Activated T-cell treated with anti-CD3 and anti-CD28 coated beads for 4 hours (primary cell): ENCODE measurements at places on chromosomes 16 and 17.

DNA sequence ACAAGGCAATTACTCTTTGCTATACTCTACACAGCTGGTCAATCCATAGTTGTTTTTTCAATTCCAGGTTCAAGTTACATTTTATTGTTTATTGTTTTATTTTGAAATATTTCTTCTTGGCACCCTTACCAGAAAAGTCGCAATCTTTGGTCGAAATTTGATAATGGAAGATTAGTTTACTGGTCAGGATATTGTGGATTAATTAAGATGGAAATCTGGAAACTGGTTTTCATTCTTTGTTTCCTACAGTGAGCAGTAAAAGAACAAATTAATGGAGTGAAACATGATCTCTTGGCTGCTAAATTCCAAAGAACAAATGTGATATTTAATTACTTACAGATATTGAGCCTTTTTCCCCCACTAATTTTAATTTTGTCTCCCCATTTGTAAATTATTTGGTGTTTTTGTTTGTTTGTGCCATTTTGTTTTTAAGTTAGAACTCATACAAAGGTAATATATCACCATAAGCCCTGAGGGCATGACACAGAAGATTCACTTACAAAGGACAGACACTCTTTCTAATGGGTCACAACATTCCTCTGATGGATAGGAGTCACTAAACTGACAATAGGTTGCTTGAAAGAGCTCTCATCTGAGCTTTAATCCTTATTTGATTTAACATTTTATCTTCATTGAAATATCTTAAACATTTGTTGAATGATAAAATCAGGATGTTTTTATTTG, 700.2 kb downstream of the KCNJ2 start:
- no peak for DNase-seq

DNA sequence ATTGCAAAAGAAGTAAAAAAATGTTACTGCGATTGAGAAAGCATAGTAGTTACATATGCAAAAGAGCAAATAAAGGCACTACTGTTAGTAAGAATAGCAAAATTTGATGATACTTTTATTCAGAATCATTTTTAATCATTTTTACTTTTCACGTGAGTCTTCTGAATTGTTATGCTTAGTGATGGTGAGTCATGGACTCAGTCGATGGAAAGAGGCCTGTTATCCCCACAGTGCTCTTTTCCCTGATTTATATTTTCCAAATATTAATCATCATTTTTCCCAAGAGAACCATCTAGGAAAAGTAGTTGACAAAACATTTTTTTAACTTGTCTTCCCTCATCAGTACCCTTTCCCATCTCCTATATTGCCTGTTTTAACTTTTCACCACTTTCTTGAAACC, 181.1 kb downstream of the CHD9 start:
- DNase-seq: no peak

DNA sequence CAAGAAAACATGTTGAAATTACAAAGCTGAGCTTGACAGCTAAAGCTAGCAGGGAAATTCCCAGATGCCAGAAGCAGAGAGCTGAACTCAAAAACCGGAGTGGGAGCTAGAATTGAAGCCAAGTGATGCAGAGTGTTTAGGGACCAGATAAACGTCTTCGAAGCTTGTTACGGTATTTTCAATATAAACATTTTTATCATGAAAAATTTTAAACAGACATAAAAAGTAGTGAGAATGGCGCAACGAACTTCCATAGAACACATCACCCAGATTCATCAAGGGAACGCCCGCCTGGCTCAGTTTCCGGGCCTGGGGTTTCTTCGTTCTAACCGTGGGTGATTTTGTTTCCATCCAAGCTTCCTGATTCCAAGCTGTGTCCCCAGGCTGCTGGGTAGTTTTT, 18.1 kb downstream of the SPNS2 start:
- no peak for DNase-seq

DNA sequence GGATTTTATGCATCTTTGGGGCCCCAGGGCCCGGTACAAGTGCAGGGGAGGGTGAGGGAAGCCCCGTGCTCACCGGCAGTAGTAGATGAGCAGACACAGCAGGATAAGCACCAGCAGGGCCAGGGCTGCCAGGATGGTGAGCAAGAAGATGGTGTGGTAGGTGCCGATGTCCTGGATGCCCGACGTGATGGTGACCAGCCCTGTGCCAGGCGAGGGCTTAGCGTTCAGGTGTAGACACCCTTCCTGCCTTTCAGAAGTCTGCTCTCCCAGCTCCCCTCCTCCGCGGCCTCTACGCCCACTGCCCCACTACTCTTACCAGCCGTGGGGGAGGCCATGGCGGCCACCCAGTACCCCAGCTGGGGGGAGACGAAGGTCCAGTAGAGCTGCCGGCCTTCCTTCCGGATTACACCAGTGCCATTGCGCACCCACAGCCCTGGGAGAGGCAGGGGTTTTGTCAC, 8.0 kb downstream of the FAM171A2 start:
- DNase-seq: no peak

- no peak for DNase-seq
Observed at GRCh38 chr16:8436931-8437330, 153.4 kb downstream of the TMEM114 start.

- DNase-seq: no peak
Observed at GRCh38 chr17:70752966-70753467, 583.7 kb downstream of the KCNJ2 start.

DNA sequence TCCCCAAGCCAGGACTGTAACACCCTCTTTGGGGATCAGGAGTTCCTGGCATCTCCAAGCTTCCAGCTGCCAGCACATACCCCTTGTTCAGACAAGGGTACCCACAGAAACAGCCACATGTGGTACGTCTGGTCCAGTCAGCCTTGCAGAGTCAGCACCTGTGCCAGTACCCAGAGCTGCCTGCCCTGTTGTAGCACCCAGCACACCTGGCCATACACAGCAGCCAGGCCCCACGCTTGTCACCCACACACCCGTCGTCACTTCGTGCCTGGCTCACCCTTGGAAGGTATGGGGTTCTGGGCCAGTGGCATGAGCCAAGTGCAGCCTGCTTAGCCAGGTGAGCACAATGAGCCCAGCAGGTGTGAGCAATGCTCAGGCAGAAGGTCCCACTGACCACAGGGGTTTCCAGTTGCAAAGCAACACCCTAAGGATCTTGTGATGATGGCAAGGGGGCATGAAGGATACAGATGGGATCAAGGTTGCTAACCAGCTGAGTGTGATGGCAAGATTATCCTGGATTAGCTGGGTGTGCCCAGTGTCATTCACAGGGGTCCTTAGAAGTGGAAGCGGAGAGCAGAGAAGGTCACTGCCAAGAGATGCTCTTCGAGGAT, 202.3 kb downstream of the CPPED1 start:
- DNase-seq: no peak

- no peak for DNase-seq
Observed at GRCh38 chr17:31811101-31811500, 47.9 kb downstream of the COPRS start.

GRCh38 chr16:920051-920681, 50.6 kb downstream of the LMF1 start:
- no peak for DNase-seq

- DNase-seq: no peak
Observed at GRCh38 chr16:88380099-88380498, 2.7 kb upstream of the ZNF469 start.

- no peak for DNase-seq
Observed at GRCh38 chr17:50039058-50039457, 16.9 kb upstream of the ITGA3 start.

DNA sequence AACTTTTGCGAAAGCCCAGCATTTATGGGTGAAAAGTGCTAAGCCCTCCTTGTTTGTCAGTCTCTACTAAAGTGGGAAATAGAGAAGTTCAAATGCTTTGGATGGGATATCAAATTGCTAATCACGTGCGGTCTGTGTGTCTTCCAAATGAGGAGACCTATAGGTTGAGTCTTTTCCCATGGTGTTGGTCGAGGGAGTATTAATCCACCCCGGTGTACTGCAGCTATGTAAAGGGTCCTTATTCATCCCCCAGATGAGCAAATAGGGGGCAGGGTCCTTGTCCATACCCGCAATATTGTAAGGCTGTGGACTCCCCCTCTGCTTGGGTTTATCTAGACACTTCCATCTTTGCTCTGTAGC, 14.6 kb downstream of the KIAA0513 start:
- DNase-seq: no peak

DNA sequence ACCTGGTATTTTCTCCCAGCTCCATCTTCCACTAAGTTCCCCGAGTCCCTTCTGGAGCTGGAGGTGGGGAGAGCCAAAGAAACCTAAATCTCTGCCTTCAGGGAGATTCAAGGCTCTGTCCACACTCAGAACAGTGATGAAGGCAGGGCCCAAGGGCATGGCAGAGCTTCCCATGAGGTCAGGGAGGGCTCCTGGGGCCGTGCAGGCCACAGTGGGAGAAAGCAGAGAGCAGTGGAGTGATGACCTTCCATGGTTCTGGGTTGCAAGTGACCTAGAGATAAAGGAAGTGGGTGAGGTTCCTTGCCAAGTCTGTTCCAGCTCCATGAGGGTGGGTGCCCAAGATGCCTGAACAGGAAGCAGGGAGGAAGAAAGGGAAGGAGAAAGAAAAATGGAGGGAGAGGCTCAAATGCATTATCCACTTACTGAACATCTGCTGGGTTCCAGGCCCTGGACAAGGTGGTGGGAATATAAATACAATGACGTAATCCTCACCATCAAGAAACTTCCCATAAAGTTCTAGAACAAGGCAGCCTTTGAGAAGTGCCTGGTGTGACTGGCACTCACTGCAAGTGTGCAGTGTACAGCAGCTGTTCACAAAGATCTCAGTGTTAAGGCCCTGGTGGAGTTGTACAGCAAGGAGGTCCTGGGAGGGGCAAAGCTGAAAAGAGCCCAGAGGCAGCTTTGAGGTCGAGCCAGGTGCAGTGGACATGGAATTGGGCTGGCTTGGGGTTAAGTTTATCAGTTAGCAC, 13.3 kb downstream of the TBKBP1 start:
- no peak for DNase-seq

GRCh38 chr17:6639014-6639585, 1.4 kb downstream of the KIAA0753 start:
- no peak for DNase-seq

GRCh38 chr17:35889818-35890773, 9.9 kb upstream of the CCL5 start:
- no peak for DNase-seq

DNA sequence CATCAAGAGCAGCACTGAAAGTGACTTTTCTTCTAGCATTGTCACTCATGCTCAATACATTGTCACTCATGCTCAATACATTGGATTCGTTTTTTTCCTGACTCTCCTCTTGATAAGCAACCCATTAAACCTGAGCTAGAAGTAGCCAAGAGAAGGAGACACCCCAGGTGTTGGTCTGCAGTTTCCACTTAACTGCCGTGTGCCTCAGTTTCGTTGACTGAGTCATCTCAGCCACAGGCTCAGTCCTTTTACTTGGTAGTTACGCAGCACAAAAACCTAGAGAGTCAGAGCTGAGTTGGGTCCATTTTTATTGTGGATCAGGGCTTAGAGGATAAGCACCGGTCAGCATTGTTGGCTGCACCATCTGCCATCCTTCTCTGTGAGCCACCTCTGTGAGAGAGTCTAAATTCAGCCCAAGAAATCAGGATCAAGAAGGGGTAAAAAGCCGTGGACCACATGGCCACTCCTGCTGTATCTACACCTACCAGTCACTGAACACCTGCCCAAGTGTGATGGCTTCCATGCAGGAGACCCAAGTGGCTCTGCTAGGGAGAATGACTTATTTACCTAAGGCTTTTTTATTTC, 11.3 kb downstream of the GINS2 start:
- DNase-seq: no peak

DNA sequence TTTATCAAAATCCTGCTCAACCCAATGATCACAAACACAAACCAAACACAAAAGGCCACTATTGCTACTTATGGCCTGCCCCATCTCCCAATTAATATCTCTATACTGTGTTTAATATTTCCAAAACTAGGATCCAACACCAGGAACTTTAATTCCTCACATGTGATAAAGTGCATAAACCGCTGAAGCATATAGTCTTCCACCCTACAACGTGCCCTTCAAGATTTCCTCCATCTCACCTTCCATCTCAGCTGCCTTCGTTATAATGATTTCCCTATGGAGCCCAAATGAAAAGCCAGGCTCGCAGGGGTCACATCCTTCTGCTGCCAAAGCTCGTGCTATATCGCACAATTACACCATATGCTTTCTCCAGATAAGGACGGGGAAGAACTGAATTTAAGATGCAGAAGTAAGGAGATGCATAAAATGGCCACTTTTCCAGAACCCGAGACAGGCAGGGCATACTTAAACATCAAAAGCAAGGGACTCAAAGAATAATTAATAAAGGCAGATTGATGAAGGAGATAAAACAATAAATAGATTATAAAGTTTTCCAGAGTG, 1.8 kb downstream of the MYH10 start:
- DNase-seq: no peak

DNA sequence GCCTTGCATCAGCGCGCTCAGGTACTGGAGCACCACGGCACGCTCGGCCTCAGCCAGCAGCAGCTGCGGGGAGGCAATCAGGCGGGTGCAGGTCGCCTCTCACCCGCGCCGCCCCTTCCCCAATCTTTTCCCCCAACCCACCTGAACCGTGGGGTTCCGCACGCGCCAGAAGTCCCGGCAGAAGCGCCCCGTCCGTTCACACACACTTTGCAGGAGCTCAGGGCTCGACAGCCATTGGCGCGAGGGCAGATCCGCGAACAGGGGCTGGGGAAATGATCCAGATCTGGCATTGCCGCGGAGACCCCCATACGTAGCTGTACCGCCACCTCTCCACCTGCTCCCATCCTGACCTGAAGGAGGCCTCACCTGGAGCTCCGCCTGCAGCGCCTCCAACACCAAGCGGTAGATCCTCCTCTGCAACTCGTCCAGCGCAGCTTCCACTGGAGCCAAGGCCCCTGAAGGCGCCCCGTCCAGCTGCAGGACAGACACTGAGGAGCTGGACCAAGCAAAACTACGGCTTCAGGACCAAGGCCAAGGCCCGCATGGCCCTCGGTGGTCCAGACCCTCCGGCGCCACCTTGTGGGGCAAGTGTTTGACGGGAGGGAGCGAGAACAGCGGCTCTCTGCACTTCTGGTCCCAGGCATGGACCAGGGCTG, 1.4 kb upstream of the MATCAP1 start:
- DNase-seq: peak; percentile 72

DNA sequence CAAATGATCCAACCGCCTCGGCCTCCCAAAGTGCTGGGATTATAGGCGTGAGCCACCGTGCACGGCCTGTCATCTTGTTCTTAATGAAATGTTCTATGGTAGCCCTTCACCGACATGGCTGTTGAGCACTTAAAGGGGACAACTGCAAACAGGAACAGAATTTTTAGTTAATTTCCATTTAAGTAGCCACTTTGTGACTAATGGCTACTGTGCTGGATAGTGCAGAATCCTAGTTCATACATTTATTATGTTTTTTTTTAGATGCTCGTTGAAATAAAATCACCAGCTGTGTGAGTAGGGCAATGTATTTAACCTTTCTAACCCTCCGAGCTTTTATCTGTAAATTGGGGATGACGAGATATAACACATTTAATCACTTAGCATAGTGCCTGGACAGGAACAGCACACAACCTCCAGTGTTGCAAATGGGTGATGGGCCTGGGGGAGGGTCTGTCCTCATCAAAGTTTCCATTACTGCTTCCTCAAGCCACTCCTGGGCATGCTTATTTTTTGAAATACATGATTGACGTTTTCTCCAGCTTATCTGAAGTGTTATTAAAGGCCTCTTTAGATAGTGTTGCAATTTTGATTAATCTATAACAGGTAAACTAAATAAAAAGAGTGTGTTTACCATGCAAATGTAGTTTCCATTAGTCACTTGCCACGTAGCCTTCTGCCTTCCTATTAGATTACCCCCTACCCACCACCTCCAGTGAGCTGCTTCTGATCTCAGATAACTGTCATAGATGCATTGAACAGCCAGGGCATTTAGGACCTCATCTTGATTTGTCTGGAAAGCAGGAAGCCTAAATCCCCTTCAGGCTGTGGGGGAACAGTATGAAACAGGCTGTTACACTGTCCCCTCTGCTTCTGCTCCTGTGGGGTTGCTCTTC, 42.5 kb upstream of the TANC2 start:
- DNase-seq: no peak

GRCh38 chr17:38577645-38578173, 28.0 kb downstream of the SRCIN1 start:
- no peak for DNase-seq
